ENCODE measurements at places on chromosomes 6 and 20.

GRCh38 chr20:63178889-63179686 is 36.8 kb downstream of the YTHDF1 start:
- H3K4me3 ChIP-seq: peak overlapping the region; percentile 47
- peaks cover 60% of the 10 kb centered on the region for H3K27me3 ChIP-seq
- H3K27ac ChIP-seq: no peak overlapping the region
- no peaks in the 10 kb centered on the region for H3K36me3 ChIP-seq
- H3K4me1 ChIP-seq: peaks cover 27% of the 10 kb centered on the region

DNA sequence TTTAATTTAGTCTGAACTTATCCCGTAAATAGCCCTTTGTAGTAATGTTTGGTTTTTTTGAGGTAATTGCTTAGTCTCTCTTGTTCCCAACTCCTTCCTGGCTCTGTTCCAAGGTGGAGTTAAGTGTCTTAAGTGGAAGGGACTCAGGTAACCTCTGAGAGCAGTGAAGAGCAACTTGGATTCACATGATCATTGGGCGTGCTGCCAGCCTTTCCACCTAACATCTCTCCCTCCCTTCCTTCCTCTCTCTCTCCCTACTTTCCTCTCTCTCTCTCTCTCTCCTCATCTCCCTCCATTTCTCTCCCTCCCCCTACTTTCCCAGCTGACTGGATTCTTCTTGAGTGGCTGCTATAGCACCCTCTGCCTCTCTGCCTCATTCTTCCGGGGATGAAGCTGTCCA is 232.9 kb upstream of the SASH1 start:
- H3K27ac ChIP-seq: no peak overlapping the region
- no peak for DNase-seq
- no peak overlapping the region for H3K4me3 ChIP-seq
- no peaks in the 10 kb centered on the region for H3K4me1 ChIP-seq
- H3K27me3 ChIP-seq: no peaks in the 10 kb centered on the region

DNA sequence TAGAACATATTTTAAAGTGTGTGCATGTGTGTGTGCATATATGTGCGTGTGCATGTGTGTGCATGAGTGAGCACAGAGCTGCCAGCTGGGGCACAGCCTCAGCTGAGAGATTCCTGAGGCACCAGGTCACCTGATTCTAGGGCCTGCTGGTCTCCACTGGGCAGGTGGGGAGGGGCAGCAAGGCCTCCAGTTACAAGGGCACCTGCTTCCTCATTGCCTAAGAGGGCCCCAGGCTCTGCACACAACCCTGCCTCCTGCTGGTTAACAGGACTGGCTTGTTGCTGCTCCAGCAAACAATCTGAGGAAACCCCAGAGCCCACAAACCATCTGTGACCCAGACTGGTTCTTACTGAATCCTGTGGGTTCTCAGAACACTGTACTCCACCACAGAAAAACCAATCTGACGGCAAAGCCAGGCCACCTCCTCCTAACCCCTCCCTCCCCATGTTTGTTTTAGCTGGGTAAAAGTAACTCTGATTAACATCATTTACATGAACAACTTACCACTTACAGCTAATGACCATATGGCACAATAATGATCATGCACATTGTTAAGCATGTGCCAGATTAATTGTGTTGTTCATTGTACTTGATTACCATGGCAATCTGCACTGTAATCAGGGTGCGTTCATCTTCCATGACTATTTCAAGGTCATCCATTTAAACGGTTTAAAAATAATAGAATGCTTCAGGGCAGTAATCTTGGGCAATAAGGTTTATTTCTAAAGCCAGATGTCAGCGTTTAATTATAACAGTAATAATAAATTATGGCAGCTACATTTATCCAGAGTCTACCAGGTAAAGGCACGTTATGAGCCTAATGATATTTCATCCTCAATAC is 23.1 kb upstream of the UBE2J1 start:
- DNase-seq: peak; percentile 35
- H3K27me3 ChIP-seq: no peaks in the 10 kb centered on the region
- peaks cover 39% of the 10 kb centered on the region for H3K4me1 ChIP-seq
- H3K36me3 ChIP-seq: no peaks in the 10 kb centered on the region
- H3K4me3 ChIP-seq: no peak overlapping the region

DNA sequence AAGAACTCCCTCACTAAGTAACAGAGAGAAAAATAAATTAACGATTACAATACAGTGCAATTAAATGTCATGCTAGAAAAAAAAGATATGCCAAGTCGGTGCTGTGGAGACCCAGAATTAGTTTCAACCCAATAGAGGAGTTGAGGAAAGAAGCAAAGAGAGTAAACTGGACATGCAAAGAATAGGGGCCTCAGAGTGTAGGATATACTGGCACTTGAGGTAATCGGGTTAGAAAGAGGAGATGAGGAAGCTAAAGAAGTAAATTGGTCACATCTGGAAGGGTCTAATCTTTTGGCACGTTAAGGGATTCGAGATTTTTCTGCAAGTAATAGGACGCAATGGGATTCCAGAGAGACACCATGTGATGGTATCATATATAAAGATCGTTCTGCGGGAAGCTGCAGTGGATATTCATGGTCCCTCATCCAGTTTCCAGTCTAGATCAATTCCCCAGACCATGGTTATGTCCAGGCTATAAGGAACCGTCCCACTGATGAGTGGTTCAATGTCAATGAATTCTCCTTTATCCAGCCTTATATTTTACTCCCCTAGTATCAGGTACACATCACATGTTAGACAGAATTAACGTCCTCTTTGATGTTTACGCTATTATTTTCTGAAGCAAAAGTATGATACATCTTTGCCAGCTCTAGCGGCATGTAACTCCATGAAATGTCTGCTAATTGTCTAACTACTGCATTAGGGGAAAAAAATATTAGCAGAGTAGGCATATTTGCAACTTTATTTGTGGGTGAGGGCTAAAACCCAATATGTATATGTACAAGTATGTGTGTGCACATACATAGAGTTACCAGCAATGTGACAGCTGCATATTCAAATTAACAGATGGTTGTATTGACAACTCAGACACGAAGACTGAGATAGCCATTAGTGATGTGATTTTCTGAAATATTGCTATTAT is 1.1 kb upstream of the TBC1D32 start:
- H3K36me3 ChIP-seq: no peaks in the 10 kb centered on the region
- peaks cover 7% of the 10 kb centered on the region for H3K4me1 ChIP-seq
- no peaks in the 10 kb centered on the region for H3K27me3 ChIP-seq
- no peak for DNase-seq
- H3K4me3 ChIP-seq: peak overlapping the region; percentile 70
- peak overlapping the region; percentile 98 for H3K27ac ChIP-seq

Measured in heart right ventricle (tissue), 16 donors.